Omental fat pad (tissue), 4 donors: ENCODE measurements at places on chromosomes 6 and 20.
A peak's percentile ranks its signal among the peaks of the same experiment; 100 is the strongest.

DNA sequence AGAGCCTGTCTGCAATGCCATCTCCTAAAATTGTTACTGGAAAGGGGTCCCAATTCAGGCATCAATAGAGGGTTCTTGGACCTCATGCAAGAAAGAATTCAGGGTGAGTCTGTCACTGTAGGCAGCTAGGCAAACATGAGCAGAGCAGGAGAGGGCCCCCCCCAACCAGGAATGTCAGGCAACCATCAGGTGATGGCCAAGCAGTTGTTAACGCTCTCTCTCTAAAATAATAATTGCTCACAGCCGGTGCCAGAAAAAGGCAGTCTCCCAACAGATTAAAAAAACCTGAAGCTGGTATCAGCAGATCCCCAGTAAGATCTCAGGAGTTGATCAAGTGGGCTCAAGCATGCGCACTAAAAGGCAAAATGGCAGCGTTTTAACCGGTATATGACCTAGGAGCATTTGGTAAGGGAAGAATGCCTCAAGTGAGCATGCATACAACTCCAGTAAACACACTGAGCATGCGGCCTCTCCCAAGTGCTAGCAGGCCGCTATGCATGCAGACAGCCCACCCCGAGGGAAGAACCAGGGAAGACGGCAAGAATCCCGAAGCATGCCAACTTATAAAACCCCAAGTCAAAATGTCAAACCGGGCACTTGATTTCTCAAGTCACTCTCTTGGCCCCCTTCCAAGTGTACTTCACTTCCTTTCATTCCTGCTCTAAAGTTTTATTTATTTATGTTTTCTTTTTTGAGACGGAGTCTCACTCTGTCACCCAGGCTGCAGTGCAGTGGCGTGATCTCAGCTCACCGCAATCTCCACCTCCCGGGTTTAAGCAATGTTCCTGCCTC, 44.0 kb upstream of the RNGTT start:
- no peak for DNase-seq

DNA sequence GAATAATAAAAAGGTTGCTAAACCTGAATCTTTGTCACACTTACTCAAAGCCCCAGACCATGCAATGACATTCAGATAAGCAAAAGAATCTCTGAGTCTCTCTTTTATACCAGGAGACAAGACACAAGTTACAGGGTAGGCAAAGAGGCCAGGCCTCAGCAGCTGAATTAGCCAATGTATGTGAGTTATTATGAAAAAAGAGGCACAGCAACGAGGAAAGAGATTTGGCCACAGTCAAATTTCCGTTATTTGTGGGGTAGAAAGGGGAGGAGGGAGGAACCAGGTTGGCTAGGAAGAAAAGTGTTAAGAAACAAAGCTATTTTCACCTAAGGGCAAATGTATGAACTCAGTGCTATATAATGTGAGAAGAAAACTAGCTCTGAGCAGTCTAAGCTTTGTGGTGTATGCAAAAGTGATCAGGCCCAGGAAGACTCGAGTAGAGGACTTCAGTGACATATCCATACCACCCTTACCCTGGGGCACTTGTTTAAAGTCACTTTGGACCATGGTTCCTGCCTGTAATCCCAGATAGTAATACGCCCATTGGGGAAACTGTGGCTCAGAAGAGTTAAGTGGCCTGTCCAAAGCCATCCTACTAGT, 19.1 kb downstream of the IPCEF1 start:
- no peak for DNase-seq

DNA sequence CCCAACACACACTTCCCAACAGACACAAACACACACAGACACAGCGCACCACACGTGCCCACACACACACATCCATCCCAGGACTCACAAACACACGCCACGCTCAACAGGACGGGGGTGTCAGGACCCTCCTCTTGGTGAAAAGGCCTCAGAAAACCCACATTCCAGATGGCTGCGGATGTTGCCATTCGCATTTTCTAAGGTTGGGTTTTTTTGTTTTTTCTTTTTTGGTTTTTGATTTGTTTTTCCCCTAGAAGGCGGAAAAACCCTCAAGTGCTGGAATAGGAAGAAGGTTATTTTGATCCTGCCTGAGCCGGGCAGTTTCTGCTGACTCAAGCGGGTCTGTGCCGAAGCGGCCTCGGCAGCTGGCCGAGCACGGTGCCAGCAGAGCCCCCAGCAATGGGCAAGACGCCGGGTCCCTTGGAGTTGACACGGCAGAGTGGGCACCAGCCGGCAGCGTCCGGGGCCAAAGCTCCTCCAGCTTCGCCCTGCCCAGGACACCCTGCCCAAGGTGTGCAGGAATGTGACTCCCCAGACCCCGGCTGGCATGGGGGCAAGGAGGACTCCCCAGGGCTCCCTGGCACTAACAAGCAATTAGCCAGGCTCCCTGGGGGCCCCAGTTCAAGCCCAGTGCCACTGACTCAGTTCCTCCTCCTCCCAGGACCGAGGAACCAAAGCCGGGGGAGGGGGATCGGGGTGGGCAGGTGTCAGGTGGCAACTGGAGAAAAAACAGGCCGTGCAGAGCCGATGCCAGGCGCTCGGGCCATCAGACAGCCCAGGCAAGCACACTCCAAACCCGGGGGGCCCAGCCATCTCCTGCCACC, 40.9 kb upstream of the ZBP1 start:
- DNase-seq: no peak

GRCh38 chr6:124330197-124330596, 526.5 kb downstream of the NKAIN2 start:
- no peak for DNase-seq

DNA sequence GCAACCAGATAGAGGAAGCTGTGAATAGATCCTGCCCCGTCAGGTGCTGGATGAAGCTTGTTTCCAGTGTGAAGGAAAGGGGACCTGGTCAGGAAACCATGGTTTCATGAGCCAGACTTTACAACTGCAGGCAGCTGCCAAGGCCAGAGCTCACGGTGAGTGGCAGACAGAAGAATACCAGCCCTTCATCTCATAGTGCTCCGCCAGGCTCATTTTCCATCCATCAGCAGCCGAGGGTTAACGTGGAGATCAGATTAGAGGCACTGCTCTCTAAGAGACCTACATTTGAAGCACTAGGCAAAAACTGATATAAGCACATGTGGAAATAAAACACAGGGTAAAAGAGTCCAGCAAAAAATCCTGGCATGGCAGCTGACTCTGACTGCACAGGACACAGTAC, 172.4 kb downstream of the CD24 start:
- no peak for DNase-seq

- no peak for DNase-seq
These were observed 338.2 kb upstream of the ZFP64 start for GRCh38 chr20:52529826-52530225.

- DNase-seq: no peak
These were observed 23.5 kb downstream of the PLEKHG1 start for GRCh38 chr6:150622941-150623874.

- DNase-seq: no peak
These were observed 53.9 kb downstream of the AFG1L start for GRCh38 chr6:108348655-108349349.

DNA sequence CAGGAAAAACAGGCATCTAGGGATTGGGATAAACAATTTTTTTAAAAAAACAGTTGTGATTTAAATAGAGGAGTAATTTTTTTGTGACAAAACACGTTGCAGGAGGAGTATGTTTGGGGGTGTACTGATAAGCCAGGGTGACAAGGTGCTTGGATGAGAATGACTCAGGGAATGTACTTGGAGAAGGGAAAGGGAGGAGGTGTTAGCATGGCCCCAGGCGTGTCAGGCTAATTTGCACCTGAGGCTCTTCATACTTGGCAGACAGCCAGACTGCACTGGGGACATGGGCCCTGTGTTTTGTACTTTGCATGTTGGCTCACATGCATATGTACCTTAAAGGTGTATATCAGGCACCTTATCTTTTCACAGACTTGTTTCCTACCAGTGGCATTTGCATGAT, 22.8 kb downstream of the PANK2 start:
- DNase-seq: no peak

DNA sequence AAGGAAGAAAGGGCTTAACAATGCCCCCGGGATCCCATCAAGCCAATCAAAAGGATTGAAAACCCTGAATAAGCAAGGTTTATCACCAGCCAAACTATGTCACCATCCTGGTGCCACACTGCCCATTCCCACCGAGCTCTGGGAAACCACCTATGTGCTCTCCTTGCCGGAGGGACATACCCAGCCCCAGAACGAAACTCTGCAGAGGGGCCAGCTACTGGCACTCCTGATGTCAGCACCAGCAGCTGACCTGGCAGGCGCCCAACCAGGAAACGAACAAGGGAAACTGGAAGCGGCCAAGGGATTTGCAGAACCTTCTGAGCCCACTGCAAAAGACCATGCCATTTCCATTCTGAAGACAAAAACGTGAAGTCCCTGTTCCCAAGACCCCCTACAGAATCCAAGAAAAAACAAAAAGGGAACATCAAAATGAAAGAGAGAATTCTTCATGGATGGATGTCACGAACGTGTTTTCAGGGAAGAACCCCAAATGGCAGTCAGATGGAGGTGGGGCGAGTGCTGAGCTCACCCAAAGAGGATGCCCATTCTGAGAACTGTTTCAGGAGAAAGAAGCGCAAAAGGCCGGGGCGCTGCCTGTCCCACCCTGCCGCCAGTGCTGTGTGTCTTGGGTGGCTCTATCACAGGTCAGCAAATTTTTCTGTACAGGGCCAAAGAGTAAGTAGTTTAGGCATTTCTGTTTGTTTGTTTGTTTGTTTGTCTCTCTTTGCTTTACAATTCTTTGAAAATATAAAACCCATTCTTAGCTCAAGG, 305.2 kb downstream of the ESR1 start:
- DNase-seq: peak; percentile 47

DNA sequence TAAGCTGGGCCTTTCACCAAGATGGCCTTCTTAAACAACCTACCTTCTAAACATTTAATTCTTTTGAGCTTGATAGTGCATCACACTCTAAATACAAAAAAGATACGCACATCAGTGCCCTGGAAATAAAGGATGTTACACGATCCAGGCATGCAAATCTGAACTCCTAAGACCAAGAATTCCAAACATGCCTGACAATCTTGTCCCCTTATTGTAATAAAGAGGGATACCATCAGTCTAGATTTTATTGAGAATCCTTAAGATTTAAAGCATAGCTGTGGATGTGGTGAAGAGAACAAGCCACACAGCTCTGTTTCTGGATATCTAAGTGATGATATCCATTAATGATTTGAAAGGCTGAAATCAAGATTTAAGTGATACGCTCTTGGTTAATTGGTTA, 13.0 kb downstream of the ZNF451 start:
- no peak for DNase-seq
